ENCODE measurements at places on chromosomes 1 and 21.

DNA sequence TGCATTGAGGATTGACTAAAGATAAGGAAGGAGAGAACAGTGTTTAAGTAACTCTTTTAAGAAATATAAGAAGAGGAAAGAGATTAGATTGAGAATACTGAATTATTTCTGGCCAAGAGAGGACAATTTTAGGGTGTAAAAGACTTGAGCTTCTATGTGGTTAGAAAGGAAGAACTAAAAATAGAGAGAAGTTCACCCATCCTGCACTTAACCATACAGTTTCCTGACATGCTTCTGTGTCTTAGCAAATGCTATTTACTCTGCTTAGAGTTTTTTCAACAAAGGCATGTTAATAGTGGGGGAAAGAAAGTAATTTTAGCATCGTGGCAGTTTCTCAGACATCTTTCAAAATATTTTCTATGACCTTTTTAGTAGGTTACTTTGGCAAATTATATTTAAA, 122.8 kb upstream of the GPR52 start:
- DNase-seq: no peak

GRCh38 chr1:64135462-64136223, 67.8 kb upstream of the UBE2U start:
- DNase-seq: no peak

- no peak for DNase-seq
Measured at GRCh38 chr1:89808441-89809117, 12.3 kb upstream of the LRRC8D start.

DNA sequence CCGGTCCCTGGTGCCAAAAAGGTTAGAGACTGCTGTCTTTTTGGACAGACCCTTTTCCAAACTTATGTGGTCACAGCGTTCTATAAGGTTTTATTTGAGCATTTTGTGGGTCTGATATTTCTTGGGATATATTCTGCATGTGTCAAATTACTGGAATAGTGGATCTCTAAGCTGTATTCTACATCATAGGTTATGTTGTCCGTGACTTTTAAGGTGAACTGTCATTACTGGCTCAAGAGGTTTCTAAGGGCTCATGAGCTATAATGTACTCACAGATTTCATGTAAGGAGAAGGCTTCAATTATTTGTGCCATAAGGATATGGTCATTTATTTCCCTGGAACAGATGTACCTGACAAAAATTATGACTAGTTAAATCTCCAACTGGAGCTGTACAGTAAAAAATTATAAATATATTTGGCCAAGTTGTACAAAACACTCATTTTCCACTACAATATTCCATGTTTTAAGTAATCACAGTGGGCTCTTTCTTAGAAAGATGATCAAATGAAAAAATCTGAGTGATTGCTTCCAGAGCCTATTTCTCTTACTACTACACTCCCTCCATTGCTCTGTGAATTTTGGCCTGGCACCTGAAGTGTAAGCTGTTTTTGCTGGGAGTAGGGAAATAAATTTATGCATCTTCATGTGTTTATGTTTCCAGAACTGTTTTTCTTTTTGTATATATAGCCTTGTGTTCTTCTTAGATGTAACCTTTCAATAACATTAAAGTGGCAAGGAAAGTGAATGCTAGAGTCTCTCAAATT, 538.1 kb upstream of the ZRANB2 start:
- DNase-seq: no peak

- no peak for DNase-seq
Measured at GRCh38 chr1:201100169-201100930, 11.9 kb downstream of the CACNA1S start.

DNA sequence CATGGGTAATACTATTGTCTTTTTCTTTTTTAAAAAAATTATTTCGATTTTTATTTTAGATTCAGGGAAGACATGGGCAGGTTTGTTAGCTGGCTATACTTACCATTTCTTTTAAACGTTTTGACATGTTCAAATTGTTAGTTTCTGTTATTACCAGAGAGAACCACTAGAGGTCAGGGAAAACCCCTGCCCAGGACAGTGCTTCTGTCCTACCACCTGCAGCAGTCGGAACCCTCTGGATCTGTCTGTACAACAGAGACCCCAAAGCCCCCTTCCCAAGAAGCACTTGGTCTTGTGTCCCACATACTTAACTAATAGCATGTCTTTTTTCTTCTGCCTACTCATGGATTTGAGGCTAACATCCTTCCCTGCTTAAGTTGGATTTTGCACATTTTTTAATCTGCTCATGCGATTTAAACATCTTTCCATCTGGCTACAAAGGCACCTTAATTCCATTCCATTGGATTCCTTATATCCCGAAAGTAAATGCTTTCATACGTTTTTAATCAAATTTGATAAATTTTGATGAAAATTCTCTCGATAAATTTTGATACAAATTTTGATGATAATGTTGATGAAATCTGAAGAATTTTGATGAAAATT, 10.0 kb upstream of the C1orf115 start:
- no peak for DNase-seq

- DNase-seq: no peak
Measured at GRCh38 chr1:243921111-243921510, 71.1 kb upstream of the AKT3 start.

- DNase-seq: no peak
Measured at GRCh38 chr1:223288826-223289225, 75.2 kb downstream of the SUSD4 start.

DNA sequence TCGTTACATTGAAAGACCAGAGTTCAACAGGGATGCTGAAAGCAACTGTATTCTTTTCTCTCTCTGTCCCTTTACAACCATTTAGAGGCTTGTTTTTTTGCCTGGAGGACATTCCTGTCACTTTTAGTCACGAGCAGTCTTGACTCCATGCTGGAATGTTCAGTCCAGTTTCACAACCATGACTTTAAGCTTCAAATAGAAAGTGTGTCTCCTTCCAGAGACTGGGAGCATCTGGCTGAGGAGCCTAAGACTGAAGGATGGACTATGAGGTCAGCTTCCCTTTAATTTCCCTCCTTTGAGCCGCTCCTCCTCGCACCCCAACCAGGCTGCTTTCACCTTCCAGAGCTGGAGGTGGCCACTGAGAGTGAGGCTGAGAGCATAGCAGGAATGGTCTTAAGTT, 10.5 kb upstream of the RYR2 start:
- DNase-seq: no peak

GRCh38 chr1:233261206-233261605, 34.3 kb downstream of the PCNX2 start:
- DNase-seq: no peak

DNA sequence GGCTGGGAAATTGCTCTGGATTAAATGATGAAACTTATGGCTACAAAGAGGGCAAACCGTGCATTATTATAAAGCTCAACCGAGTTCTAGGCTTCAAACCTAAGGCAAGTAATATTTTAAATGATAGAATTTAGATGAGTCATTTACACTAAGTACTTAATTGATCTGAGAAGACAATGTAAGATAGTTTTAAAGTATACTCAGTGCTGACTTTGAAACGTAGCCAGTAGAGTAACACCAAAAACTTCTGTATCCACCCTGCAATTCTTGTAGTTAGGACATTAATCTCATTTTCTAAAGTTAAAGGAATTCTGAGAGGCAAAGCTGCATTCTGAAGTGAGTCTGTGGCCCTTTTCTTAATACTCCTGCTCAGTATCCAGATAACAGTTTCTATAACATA, 20.8 kb downstream of the ATP1B1 start:
- no peak for DNase-seq

GRCh38 chr1:240152611-240153297, 61.1 kb downstream of the FMN2 start:
- DNase-seq: no peak

All from AG04450 (cell line).